ENCODE measurements at places on chromosomes 12 and 14.

DNA sequence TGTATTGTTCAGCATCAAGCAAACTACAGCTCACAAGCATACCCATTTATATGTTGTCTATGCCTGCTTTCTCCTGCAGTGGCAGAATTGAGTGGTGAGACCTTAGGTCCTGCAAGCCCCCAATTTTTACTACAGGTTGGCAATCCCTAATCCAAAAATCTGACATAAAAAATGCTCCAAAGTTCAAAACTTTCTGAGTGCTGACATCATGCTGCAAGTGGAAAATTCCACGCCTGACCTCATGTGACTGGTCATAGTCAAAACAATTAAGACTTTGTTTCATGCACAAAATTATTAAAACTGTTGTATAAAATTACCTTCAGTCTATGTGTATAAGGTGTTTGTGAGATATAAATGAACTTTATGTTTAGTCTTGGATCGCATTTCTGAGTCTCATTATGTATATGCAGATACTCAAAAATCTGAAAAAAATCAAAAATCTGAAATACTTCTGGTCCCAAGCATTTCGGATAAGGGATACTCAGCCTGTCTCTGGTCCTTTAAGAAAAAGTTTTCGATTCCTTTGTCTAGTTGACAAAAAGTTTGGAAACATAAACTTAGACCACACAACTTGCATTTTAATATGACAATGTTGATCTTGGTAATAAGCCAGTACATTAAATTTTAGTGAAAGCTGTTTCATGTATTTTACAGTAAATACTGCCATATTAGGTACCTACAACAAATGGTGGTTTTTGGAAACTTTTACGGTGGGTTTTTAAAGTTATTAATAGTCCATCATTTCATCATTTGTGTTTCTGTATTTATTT is 81.5 kb downstream of the AEBP2 start:
- DNase-seq, result no peak

GRCh38 chr12:53105712-53106439 is 2.6 kb downstream of the SOAT2 start:
- DNase-seq, result no peak

DNA sequence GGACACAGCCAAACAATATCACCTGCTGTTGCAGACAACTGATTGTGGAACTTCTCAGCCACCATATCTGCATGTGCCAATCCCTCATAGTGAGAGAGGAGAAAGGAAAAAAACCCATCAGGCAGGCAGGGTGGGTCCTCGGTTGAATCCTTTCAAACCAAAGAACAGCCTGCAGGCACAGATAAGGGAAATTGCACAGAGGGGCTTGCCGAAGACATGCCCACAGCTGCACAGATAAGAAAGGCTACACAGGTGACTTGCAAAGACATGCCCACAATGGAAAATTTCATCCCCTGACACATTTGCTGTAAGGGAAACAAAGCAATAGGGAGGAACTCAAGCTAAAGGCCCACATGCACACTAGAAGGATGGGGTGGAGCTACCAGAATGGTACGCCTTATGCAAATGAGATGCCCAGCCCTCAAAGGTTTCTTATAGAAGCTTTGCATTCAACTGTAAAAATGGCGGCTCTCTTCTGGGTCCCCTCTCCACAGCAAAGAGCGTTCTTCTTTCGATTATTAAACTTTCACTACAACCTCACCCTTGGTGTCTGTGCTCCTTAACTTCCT is 170.0 kb upstream of the TMPO start:
- DNase-seq, result no peak

- no peak for DNase-seq
These were observed 43.7 kb upstream of the TSPAN9 start for GRCh38 chr12:3033539-3033867.

- no peak for DNase-seq
These were observed 85.9 kb upstream of the CCDC91 start for GRCh38 chr12:28104316-28104715.

DNA sequence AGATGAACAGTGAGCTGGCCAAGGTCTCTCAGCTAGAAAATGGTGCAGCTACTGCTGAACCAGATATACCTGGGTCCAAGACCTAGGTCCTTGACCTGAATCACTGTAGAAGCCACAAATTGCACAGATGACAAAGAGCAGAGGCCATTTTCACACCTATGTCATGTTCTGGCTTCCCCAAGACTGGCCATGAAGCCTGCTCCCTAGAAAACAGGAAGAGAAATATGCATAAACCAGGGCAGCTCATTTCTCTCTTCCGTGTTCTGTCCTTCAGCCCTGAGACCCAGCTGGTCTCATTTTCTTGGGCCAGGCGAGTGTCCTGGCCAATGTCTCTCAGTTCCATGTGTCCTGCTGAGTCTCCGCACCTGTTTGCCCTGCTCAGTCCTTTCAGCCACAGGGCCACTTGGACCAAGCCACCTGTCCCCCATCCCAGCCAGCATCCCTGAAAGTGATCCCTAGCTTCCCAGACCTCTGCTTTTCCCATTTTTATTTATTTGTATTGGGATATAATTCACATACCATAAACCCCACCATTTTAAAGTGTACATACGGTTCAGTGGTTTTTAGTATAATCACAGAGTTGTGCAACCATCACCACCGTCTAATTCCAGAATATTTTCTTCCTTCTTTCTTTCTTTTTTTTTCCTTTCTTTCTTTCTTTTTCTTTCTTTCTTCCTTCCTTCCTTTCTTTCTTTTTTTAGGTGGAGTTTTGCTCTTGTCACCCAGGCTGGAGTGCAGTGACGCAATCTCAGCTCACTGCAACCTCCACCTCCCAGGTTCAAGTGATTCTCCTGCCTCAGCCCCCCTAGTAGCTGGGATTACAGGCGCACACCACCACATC is 27.0 kb downstream of the P2RX7 start:
- no peak for DNase-seq

DNA sequence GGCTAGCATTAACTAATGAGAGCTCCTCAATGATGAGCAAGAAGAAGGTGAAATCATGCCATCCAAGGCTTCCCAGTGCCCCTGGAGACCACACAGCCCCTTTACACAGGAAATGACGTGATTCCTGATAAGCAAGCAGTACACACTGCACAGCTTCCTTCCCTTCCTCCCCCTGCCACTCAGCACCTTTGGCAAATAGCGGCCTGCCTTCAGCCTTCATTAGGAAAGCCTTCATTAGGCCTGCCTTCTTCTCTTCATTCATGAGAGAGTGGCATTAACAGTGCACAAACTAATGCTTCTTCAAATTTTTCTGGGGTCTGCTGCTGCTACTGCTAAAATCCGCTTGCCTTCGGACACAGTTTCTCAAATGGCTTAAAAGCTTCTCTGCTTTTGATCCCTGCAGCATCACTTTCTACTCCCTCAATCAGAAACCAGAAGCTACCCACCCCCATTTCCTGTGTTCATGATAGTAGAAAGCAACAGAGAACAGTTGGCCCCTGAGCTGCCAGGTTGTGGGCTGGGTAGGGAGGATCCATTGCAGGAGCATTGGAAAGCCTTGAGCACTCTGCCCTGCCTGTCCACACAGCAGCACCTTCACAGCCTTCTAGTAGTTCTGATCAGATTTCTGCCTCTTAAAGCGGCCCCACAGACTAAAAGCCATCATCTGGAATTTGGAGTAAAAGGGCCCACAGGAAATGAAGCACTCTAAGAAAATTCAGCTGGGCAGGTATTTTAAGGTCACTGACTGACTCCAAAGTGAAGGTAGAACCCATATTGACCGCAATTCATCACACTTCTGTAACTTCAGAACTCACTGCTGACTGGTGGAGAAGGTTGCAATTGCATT is 103.8 kb upstream of the ETV6 start:
- DNase-seq, result no peak

GRCh38 chr14:69637503-69638031 is 26.2 kb downstream of the SUSD6 start:
- no peak for DNase-seq

GRCh38 chr12:74732826-74733225 is 195.2 kb downstream of the ATXN7L3B start:
- no peak for DNase-seq

- no peak for DNase-seq
These were observed 15.3 kb upstream of the DPF3 start for GRCh38 chr14:72909163-72909562.

DNA sequence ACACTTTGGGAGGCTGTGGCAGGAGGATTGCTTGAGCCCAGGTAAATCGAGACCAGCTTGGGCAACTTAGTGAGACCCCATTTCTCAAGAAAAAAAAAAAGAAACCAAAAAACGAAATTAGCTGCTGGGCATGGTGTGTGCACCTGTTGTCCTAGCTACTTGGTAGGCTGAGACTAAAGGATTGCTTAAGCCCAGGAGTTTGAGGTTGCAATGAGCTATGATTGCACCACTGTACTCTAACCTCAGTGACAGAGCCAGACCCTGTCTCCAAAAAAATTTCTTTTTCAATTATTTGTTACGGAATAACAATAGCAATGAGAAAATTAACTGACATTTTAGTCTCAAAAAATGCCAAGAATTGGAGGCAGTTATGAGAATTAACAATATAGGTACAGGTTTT is 128.0 kb downstream of the CCDC91 start:
- no peak for DNase-seq

DNA sequence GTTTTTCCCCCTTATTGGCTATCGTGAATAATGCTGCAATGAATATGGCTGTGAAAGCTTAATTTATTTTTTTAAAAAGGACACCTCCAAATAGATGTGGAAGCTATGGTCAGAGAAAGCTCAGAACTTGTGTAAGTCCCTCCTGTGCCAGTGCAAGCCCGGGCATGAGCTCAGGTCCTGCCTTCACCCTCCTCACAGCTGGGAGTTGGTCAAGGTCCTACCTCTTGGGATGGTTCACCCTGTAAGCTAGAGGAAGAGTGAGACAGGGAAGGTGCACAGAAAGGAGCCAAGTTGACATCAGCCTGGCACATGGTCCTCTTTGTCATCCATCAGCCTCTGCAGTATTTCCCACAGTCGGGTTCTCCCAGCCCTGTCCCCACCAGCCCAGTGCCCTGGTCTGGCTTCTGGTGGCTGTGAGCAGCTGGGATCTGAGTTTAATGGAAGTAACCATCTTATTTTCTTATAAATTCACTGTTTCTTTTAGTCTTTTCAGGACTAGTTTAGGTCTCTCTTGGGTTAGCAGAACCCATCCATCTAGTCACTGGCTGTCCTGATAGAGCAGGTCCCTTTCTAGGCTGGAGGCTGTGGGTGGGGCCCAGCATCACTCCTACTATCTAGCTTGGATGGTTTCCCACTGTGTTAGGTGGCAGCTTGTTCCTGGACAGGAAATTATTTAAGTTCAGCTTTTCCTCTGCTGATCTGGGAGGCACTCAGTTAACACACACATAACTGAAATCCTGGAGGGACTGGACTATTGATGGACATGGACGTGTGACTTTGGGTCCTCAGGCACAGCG is 11.8 kb upstream of the PLEKHG3 start:
- DNase-seq, result no peak

- no peak for DNase-seq
These were observed 278.6 kb downstream of the DUSP6 start for GRCh38 chr12:89073659-89074058.

DNA sequence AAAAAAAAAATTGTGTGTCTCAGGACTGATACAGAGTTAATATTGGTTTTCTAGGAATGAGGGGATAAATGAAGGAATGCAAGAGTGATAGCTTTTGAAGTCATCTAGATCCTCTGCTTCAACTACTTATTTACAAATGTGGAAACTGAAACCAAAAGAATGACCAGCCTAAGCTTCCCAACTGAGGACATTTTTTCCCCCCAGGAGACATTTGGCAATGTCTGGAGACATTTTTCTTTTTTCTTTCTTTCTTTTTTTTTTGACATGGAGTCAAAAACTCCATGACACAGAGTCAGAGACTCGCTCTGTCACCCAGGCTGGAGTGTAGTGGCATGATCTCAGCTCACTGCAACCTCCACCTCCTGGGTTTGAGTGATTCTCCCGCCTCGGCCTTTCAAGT is 15.3 kb downstream of the DLK1 start:
- no peak for DNase-seq

DNA sequence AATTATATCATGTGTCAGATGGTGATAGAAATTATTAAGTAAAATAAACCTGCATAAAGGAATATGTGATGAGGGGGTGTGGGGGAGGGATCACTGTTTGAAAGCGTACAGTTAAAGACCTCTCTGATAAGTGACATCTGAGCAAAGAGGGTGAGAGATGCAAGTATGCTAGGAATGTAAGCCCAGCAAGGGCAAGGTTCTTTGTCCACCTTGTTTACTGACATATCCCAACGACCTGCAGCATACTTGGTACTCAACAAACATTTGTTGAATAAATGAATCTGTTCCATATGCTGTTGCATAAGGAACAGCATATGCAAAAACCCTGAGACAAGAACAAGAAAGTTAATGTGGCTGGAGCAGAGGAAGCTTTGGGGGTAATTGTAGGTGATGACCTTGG is 12.0 kb upstream of the MDM1 start:
- DNase-seq, result no peak

- DNase-seq, result no peak
These were observed 21.9 kb upstream of the PGF start for GRCh38 chr14:74977164-74977900.
